ENCODE measurements at places on chromosomes 1 and 21. TPM values are rescaled to one million over a fixed set of nuclear protein-coding genes. Genes with fewer than 3 reads are reported as not detected.
A peak's percentile ranks its signal among the peaks of the same experiment; 100 is the strongest.

DNA sequence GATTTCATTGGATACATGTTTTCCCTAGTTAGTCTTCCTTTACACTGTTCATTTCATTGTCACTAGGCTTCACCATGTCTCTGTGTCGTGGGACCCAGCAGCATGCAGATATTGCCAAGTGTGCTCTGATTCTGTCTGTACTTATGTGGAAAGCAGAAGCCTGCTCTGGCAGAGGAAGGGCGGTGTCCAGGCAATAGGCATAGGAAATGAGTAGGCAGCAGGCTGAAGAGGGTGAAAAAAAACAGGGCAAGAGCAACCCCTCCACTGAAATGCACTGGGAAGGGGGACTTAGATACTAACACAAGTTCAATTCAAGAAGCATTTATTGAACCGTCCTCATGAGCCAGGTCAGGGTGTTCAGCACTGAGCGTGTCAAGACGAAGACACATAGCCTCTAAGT, 85.2 kb upstream of the VAV3 start:
- DNase-seq, result no peak
- no peaks in the 10 kb centered on the region for H3K36me3 ChIP-seq
- H3K4me1 ChIP-seq, result peaks cover 32% of the 10 kb centered on the region
- no peak overlapping the region for H3K4me3 ChIP-seq
- no peaks in the 10 kb centered on the region for H3K27me3 ChIP-seq
- peak overlapping the region; percentile 60 for H3K27ac ChIP-seq

Gene CITED4
- 7.9 TPM for polyA plus RNA-seq

DNA sequence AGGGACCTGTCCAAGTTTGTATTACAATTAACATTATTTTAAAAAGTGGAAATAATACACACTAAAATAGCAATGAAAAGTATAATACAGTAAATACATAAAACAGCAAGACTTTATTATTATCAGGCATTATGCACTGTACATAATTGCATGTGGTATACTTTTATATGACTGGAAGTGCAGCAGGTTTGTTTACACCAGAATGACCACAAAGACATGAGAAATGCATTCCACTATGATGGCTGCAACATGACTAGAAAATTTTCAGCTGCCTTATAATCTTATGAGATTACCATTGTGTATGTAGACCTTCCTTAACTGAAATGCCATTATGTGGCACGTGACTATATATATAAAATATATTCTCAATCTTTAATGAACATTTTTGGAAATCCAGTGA, 1699.6 kb downstream of the KCNT2 start:
- H3K4me1 ChIP-seq, result no peaks in the 10 kb centered on the region
- H3K36me3 ChIP-seq, result no peaks in the 10 kb centered on the region
- H3K4me3 ChIP-seq, result no peak overlapping the region
- no peak overlapping the region for H3K27ac ChIP-seq
- DNase-seq, result no peak

DNA sequence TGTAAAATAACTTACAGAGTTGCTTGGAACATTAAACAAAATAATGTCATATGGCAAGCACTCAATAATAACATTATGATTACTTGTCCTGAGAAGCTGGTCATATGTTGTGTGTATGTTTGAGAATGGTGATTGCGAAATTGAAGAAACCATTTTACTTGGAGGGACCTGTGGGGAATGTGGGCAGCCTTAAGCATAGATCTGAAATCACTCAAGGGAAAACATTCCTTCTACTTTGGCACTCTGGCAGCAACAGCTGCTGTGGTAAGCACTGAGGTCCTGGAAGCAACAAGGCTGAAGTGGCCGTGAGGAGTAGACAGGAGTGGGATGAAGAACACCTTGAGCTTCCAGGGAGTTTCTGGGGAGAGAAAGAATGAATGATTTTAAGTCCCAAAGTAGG, 165.4 kb upstream of the ADAMTS5 start:
- no peak overlapping the region for H3K27ac ChIP-seq
- peak; percentile 68 for DNase-seq
- no peaks in the 10 kb centered on the region for H3K36me3 ChIP-seq
- H3K4me1 ChIP-seq, result peaks cover 47% of the 10 kb centered on the region
- H3K27me3 ChIP-seq, result no peaks in the 10 kb centered on the region

Gene DDR2
- polyA plus RNA-seq, result 6.0 TPM

Gene FCRL4
- polyA plus RNA-seq, result 0.05 TPM

GRCh38 chr1:93056214-93056613, 22.9 kb upstream of the MTF2 start:
- no peaks in the 10 kb centered on the region for H3K4me1 ChIP-seq
- H3K4me3 ChIP-seq, result no peak overlapping the region
- no peaks in the 10 kb centered on the region for H3K36me3 ChIP-seq
- no peak overlapping the region for H3K27ac ChIP-seq
- DNase-seq, result peak; percentile 64

Gene CCDC185
- polyA plus RNA-seq, result not detected

DNA sequence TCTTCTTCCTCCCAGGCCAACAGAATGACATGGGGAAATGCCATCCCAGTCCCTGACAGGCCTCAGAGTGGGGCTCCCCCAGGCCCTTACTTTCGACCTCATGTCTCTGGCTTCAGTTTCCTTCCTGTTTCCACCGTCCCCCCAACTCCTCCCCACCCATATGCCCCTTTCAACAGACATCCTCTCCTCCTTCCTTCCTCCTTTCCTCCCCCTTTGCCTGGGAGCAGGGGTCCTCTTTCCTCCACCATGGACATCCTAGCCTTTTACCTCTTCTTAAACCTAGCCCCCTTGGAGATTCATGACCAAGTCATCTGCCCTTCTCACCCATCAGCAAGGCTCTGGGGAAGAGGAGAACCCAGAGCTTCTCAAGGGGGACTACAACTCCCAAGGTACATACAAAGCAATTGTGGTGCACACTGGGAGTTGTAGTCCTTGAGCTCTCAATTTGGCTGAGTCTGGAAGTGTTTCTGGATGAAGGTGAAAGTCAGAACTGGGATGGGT, 4.0 kb downstream of the ZBTB7B start:
- peak overlapping the region; percentile 63 for H3K27ac ChIP-seq
- peaks cover 49% of the 10 kb centered on the region for H3K4me1 ChIP-seq
- no peaks in the 10 kb centered on the region for H3K36me3 ChIP-seq
- peak; percentile 49 for DNase-seq

DNA sequence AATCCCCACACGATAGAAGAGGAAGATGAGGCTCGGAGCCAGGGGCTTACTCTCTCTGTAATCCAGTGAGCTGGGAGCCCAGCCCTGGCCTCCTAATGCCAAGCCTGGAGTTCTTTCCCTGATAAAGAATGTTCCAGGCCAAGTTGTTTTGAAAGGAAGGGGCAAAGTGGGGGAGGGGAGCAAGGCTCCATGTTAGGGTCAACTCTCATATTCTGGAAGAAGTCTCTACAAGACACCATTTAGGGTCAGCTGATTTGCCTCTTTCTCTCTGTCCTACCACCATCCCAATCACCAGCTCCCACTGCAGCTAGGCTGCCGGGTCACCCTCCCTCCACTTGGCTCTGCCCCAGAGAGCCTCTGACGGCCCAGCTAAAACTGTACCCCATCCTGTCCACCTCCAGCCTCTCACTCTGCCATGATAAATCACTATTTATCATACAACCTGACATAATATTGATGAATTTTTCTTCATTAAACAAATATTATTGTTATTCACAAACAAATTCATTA, 95.0 kb downstream of the GLIS1 start:
- no peak overlapping the region for H3K4me3 ChIP-seq
- H3K27me3 ChIP-seq, result peaks cover 15% of the 10 kb centered on the region
- DNase-seq, result no peak
- H3K36me3 ChIP-seq, result no peaks in the 10 kb centered on the region

DNA sequence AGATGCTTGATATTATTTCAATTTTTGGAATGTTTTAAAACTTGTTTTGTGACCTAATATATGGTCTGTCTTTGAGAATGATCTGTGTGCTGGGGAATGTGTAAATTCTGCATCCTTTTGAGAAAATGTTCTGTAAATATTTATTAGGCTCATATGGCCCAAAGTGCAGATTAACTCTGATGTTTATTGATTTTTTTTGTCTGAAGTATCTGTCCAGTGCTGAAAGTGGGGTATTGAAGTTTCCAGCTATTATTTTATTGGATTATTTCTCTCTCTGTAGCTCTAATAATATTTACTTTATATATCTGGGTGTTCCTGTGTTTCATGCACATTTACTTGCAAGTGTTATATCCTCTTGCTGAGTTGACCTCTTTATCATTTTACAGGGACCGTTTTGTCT, 1397.2 kb downstream of the PLA2G4A start:
- no peak overlapping the region for H3K4me3 ChIP-seq
- H3K27ac ChIP-seq, result no peak overlapping the region
- no peaks in the 10 kb centered on the region for H3K36me3 ChIP-seq

DNA sequence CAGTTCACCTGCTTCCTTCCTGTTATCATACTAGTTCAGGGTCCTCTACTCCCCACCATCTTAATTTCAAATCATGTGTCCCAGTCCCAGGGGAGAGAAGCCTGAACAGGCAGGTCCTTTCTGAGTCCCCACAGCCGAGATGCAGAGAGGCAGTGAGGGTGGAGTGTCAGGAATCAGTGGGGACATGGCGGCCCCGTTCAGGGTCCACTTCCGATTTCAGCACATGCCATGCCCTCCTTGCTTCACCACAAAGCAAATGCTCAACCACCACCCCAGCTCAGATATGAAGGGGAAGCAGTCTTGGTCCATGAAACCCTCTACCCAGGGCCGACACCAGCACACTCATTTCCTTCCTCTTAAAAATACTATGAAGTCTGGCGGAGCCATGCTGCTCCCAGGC, 5.2 kb upstream of the SEMA4A start:
- H3K36me3 ChIP-seq, result no peaks in the 10 kb centered on the region
- peak overlapping the region; percentile 37 for H3K27ac ChIP-seq
- peaks cover 11% of the 10 kb centered on the region for H3K4me1 ChIP-seq
- DNase-seq, result no peak
- H3K27me3 ChIP-seq, result no peaks in the 10 kb centered on the region

GRCh38 chr1:20885121-20885520, 98.0 kb upstream of the HP1BP3 start:
- no peak overlapping the region for H3K4me3 ChIP-seq
- no peak overlapping the region for H3K27ac ChIP-seq
- H3K27me3 ChIP-seq, result no peaks in the 10 kb centered on the region

DNA sequence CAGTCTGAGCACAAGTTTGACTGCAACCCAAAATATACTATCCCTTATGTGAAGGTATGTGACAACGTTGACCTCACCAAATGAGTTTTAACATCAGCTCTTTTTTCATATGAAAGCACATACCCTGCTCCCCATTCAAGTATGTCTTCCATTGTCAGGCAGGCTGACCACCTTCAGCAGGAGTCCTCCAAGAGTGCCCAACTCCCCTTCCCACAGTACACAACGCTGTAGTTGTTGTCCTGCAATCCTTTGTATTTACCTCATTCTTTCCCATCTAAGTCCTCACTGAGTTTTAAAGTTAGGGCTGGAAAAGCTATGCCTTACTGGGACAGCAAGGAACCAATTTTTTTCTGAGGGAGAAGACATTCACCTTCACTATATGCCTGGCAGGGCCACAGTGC, 14.7 kb downstream of the SFPQ start:
- no peaks in the 10 kb centered on the region for H3K27me3 ChIP-seq
- peaks cover 42% of the 10 kb centered on the region for H3K36me3 ChIP-seq
- DNase-seq, result no peak
- H3K27ac ChIP-seq, result no peak overlapping the region

DNA sequence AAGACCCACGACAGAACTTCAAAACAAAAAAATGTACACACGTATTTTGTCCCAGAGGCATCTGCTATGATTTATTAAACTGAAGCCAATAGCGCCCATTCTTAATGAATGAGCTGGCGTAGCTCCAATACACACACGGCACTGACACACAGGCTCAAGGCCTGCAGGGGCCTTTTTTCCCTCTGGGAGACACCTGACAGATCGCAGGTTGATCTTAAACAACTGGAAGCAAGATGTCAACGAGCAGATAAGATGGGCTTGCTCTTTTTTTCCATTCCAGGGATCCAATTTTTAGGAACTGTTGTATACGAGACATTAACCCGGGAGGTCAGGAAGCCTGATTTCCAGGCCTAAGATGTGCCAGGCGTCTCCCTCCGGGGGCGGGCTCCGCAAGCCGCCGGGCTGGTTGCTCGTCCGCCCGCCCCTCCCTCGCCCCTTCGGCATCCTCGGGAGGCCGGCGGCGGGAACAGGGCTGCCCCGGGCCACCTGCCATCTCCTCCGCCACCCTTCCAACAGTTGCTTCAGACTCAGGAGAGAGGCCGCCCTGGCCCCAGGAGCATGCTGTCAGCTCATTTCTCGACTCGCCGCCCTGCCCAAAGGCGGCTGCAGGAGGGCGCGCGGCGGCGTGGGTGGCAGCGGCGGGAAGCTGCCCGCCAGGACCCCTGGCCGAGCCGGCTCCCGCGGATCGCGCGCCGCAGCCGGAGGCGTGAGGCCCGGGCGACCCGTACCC, 735 bp downstream of the TTC13 start:
- peaks cover 3% of the 10 kb centered on the region for H3K4me1 ChIP-seq
- H3K27ac ChIP-seq, result peak overlapping the region; percentile 84
- no peaks in the 10 kb centered on the region for H3K27me3 ChIP-seq
- H3K4me3 ChIP-seq, result peak overlapping the region; percentile 68

DNA sequence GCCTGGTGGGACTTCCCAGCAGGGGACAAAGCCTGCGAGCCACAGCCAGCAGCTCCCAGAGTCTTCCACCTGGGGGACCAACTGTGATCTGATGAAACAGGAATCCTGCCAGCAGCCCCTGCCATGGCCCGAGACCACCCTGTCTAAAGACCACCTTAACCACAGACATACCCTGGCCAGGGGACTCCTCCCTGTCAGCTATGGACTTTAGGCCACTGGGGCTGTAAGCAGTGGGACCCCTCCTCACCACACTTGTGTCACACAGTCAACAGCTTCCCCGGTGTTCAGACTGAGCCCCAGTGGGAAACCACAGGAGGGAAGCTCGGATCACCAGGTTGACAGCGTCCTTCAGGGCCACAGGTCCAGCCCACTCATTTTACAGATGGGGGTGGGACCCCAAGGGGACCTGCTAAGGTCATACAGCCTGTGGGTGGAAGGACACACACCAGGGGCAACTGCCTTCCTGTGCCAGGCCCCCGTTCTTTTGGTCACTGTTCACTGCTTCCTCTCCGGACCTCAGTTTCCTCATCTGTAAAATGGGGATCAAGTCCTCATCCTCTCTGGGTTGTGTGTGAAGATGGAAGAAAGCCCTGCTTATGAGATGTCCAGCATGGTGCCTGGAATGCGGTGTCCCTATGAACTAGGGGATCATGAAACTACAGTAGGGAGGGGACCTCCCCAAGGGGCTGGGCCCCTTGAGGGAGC, 11.4 kb downstream of the EPHA2 start:
- no peaks in the 10 kb centered on the region for H3K36me3 ChIP-seq
- DNase-seq, result no peak
- peaks cover 8% of the 10 kb centered on the region for H3K4me1 ChIP-seq
- no peaks in the 10 kb centered on the region for H3K27me3 ChIP-seq
- no peak overlapping the region for H3K4me3 ChIP-seq
- H3K27ac ChIP-seq, result peak overlapping the region; percentile 92

GRCh38 chr1:6131561-6131960, 48.6 kb downstream of the CHD5 start:
- no peak overlapping the region for H3K4me3 ChIP-seq
- no peak for DNase-seq
- H3K4me1 ChIP-seq, result no peaks in the 10 kb centered on the region
- H3K27ac ChIP-seq, result no peak overlapping the region
- H3K36me3 ChIP-seq, result no peaks in the 10 kb centered on the region
- H3K27me3 ChIP-seq, result no peaks in the 10 kb centered on the region

- peak; percentile 49 for DNase-seq
- peaks cover 8% of the 10 kb centered on the region for H3K36me3 ChIP-seq
- peak overlapping the region; percentile 52 for H3K4me3 ChIP-seq
- H3K4me1 ChIP-seq, result peaks cover 33% of the 10 kb centered on the region
These were observed 1.1 kb downstream of the TNFRSF4 start for GRCh38 chr1:1212780-1213344.
